Vagina (tissue), 2 donors: ENCODE measurements at places on chromosomes 6 and 20. TPM values are rescaled to one million over a fixed set of nuclear protein-coding genes. Genes with fewer than 3 reads are reported as not detected.

The FOXS1 gene
- total RNA-seq = not detected

DNA sequence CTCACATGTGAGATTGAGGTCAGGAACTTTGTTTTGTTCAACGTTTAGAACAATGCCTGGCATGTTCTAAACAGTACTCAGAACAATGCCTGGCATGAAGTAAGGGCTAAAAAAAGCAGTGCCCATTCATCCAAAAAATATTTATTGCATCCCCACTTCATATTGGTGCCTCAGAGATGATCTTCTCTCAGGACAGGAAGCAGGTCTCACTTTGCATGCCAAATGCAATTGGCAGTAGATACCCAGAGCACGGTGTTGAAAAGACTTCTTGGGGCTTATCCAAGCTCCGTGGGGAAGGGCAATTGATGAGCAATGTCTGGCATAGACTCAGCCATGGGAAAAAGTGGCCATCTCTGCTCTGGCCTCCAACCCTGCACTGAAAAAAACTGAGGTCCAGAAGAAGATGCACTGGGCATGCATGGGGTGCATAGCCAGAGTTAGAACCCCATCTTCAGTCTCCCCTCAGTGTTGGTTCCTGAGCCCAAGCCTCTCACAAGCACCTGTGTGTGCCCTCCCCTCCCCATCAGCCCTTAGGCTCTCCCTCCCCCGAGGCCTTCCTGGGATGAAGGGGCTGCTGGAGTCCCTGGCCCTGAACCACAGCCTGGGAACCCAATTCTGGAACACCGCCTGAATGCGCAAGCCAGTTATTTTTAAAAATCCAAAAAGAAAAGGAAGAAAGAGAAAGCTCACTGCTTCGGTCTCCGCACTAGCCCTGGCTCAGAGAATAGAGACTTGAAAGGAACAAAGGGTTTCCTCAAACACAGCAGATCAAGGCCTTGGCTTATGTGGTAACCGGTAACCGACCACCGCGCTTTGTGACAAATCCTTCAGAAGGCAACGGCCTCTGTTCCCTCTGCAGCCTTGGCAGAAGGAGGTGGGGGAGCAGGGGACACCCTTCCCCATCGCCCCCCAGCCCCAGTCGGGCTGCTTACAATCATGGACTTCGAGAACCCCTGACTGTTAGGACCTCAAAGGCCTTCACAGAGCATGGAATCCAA, 78.5 kb upstream of the SIRPA start:
- peak; percentile 79 for DNase-seq

DNA sequence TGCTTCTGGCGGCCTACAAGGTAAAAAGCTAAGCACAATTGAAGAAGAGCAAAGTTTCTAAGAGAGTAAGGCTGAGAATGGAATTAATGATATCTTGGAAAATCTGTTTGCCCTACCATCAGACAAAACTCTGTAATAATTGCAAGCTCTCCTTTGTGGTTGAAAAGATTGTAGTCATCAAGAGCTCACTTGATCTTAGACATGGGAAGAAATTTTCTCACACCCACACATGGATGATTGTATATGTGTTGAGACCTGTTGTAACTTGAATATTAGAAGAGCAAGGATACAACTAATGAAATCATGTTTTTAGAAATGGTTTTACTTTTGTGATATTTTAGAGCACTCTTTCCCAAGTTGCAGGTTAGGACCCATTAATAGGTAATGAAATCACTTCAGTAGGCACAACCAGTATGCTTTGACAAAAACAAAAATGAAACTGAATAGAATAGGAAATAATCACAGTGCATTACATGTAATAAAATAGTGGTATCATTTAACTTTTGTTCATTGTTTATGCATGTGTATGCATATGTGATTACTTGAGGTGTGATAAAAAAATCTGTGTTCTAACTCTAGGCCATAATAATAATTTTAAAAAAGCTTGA, 14.0 kb downstream of the DCBLD1 start:
- no peak for DNase-seq

The OR2H1 gene
- total RNA-seq = not detected

GRCh38 chr6:31652925-31653724, 664 bp upstream of the BAG6 start:
- DNase-seq = no peak

GRCh38 chr6:29295181-29295585, 6.3 kb upstream of the OR14J1 start:
- no peak for DNase-seq

- DNase-seq = no peak
Measured at GRCh38 chr6:22888163-22888752, 318.9 kb downstream of the HDGFL1 start.

DNA sequence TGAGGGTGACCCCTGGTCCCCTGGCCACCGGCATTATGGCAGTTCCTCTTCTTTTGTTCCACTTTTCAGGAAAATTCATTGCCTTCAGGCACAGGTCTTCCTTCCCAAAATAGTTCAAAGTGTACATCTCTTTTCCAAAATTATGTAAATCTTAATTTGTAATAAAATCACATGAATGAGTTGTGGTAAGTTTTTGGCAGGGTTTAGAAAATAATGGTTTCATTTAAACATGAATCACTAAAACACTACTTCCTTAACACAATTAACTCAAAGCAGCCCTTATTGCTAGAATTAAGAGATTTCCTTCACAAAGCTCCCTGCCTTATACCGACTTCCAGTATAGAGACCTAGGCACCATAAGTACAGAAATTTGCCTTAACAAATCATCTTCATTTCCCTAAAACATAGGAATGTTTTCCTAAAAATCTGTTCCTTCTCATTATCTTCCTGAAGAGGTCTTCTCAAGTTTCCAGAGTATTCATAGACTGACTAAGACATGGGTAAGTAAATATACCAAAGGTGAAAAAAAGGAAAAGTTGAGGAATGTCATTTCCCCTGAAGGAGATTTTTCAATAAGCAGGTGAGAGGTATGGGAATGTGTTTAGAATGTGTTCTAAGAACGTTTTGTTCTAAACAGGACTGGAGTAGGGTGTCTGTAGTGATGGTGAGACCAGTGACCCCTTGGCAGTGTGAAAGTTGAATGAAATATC, 148.2 kb upstream of the CITED2 start:
- no peak for DNase-seq

The GRM4 gene
- total RNA-seq = not detected

DNA sequence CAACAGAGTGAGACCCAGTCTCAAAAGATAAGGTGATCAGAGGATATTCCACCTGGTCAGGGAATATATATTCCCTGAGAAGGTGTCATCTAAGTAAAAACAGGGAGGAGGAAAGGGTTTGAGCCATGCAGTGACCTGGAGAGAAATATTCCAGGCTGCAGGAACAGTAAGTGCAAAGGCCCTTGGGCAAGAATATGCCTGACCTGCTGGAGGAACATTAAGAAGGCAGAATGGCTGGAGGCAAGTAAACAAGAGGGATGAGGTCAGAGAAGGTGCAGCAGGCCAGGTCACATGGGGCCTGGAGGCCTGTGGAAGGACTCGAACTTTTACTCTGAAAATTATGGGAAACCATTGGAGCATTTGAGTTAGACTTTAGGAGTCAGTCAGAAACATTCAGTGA, 6.7 kb downstream of the DEF6 start:
- DNase-seq = no peak
